ENCODE measurements at places on chromosomes 5 and 9.

DNA sequence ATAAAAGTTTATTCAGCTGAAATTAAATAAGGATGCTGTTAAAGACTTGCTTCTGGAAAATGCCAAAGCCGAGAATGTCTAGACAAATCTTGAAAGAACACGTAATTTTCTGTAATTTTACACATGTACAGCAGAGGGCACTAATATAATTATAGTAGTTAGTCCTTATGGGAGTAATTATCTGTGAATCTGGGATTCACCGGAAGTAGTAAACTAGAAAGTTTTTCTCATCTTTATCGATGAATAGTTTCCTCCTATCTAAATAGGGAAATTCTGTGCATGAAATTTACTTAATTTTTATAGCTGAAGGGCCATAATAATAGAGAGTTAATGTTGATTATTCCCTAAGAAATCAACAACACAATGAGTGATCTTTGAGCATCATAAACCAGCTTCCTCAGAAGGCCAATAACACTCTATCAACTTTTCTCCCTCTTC, 18.4 kb upstream of the CNTLN start:
- peak; percentile 33 for DNase-seq

DNA sequence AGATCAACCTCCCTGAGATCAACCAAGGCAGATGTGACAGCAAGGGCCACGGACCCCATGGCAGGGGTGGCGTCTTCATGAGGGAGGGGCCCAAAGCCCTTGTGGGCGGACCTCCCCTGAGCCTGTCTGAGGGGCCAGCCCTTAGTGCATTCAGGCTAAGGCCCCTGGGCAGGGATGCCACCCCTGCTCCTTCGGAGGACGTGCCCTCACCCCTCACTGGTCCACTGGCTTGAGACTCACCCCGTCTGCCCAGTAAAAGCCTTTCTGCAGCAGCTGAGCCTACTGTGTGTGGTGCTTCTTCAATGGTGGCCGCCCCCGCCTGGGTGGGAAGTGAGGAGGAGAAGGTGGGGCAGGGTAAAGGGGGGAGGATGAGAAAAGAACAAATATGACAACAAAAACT, 8.3 kb downstream of the GPX3 start:
- DNase-seq: no peak

DNA sequence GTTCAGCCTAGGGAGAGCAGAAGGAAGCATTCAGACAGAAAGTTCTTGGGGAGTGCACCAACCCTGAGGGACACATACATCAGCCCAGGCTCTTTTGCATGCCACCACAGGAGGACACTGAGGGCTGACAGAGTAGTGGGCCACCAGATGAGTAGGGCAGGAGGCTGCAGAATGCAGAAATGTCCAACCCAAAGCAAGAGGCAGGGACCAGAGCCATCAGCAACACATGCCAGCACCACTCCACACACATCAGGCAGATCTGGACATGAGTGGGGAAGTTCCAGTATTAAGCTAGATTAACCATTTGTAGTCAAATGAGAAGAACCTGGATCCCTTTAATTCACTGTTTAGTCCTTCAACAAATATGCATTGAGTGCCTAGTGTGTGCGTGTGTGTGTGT, 35.7 kb upstream of the OTULINL start:
- no peak for DNase-seq

DNA sequence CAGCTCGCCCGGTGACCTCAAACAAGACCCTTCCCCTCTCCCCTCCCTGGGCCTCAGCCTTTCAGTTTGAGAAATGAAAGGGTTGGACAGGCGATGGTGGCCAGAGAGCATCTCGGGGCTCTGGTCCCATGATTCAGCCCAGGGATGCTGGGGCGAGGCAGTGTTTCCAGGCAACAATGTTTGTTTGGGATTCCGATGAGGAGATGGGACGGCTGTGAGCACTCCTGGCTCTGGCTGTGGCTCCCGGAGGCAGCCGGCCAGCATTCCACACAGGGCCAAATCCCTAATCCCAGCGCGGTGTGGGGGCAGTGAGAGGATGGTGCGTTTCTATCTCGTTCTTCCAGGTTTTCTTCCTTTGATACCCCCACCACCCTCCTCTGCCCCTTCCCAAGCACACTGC, 66.0 kb downstream of the HMCN2 start:
- no peak for DNase-seq

- DNase-seq: no peak
Measured at GRCh38 chr5:59178071-59178470, 595.2 kb downstream of the RAB3C start.

- DNase-seq: no peak
Measured at GRCh38 chr5:58871648-58872242, 288.9 kb downstream of the RAB3C start.

GRCh38 chr5:143271431-143271830, 132.1 kb downstream of the NR3C1 start:
- DNase-seq: no peak

DNA sequence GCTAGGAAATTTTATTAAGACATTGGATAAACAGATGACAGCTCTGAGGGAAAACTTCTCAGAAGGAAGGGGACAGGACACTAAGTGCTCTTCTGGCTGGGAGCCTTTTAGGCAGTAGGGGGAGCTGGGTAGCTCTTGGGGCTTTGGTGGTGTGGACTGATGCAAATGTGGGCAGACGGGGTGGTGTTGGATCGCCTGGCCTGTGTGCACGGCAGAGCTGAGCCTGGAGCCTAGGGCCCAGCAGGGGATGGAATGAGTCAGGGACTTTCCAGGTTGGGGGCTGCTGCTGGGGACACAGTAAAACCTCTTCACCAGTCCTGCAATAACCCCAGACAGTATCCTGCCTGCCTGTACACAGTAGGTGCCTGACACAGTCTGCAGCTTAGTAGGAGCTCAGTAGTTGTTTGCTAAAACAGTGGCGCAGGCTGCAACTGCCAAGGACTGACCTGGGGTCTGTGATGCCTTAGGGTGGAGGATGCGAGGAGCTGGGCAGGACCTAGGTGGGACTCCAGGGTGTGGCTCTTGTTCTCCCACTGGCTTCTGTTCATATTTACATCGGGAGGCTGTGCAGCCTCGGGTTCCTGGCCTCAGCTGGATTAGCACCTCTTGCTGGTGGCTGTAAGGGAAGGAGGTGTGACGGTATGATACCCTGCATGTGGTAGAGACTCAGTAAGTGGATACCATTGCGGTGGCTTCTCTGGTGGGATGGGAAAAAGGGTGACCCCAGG, 83.8 kb downstream of the DAB2IP start:
- peak; percentile 64 for DNase-seq

- DNase-seq: peak; percentile 39
Measured at GRCh38 chr9:137166380-137167229, 3.2 kb downstream of the LRRC26 start.

- DNase-seq: peak; percentile 65
Measured at GRCh38 chr9:92138157-92138959, 23.1 kb upstream of the SPTLC1 start.

GRCh38 chr5:172420235-172420939, 33.9 kb downstream of the SH3PXD2B start:
- DNase-seq: peak; percentile 34

- no peak for DNase-seq
Measured at GRCh38 chr9:92608241-92608908, 61.6 kb downstream of the IPPK start.

- DNase-seq: no peak
Measured at GRCh38 chr9:108835831-108836230, 20.0 kb downstream of the ACTL7B start.

DNA sequence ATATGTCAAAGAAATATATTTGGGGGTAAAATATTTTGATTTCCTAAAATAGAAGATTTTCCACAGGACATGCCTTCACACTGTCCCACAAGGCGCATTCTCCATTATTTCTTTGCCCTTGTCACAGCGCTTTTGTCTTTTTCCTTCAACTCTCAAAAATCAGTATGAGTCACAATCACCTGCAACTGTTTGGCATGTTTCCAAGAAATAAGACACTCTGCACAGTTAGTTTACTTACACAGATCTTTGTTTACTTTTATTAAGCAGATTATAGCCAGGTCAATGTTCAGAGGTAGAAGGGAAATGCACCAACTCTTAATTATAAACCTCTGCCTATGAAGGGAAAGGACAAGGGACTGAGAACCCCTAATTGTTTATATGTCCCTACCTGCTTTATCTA, 9.5 kb downstream of the CEMIP2 start:
- no peak for DNase-seq

DNA sequence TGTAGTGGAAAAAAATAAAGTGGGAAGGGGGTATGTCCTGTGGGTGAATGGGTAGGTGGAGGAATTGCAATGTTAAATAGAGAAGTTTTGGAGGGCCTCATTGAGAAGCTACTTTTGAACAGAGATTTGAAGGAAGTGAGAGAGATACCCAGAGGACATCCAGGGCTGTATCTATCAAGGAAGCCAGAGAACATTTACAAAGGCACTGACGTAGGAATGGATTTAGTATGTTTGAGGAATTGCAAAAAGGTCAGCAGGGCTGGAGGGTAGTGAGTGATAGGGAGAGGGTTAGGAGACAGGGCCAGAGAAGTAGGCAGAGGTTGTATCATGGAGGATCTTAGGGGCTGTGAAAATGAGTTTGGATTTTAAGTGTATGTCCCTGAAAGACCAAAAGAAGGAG, 13.9 kb downstream of the PTTG1 start:
- no peak for DNase-seq

GRCh38 chr5:173916233-173916632, 28.1 kb downstream of the CPEB4 start:
- no peak for DNase-seq

GRCh38 chr9:120186276-120186675, 393.7 kb downstream of the CDK5RAP2 start:
- DNase-seq: no peak

DNA sequence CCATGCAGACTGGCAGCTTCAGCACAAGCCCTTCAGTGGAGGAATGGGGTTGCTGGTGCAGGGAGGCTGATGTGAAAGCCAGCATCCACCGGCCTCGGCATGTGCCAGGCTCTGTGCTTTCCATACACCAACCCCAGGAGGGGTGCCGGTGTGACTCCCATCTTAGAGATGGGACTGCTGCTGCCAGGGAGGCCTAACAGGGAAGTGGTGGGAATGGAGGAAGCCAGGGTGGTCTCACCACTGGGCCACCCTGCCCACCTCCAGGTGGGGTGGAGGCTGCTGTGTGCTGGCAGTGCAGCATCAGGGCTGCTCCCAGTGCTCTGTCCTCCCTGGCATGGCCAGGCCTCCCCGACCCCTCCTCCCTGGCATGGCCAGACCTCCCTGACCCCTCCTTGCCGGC, 32.8 kb upstream of the PITX1 start:
- no peak for DNase-seq

DNA sequence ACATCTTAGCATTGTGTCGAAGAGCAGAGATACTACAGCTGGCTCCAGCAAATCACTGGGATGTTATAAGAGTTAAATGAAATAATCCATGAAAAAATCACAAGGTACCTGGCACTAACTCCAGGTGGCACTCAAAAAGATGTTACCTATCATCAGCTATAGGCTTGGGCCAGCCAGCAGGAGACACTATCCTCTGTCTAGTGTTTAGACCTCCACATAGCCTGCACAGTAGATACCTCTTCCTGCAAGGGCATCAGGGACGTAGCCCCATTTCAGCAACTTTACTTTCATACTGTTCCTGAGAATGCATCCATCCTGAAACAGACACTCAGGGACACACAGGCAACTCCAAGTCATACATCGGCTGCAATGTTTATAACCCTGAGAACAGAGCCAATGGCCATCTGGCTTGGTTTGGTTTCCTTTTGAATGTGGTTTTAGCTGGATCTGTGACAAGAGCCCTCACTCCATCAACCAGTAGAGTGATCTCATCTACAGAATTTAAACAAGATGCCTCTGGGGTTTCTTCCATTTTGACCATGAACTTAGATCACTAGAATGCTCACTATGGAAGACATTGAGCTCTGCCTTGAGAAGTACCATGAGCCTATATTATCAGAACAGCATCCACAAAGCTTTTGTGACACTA, 69.9 kb downstream of the TLE1 start:
- no peak for DNase-seq

DNA sequence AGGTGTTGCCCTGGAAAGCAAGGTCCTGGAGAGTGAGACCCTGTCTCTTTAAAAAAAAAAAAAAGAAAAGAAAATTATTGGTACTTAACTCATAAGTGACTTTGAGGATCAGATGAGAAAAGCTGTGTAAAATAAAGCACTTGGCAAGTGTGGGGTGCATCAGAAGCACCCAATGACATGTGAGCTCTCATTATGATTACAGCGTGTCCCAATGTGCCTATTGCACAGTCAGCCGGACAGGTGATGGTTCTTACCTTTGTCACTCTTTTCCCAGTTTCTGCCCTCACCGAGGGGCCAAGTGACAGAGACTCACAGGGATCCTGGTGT, 40.4 kb upstream of the IL17B start:
- no peak for DNase-seq

DNA sequence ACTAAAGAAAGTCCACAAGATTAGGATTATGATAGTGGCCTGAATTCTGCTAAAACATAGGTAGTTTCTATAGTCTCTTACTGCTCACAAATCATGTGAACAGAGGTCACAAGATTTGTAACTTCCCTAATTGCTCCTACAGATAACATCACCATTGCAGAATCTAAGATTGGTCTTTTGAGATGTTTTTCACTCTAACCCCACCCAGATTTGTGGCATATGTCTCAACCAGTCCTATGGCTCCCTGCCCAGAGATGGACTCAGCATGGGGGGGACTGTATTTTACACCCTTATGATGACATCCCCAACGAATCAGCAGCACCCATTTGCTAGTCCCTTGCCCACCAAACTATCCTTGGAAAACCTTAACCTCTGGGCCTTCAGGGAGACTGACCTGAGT, 1046.2 kb downstream of the CDH12 start:
- DNase-seq: no peak

GRCh38 chr5:59829922-59830321, 63.6 kb downstream of the PDE4D start:
- DNase-seq: no peak

DNA sequence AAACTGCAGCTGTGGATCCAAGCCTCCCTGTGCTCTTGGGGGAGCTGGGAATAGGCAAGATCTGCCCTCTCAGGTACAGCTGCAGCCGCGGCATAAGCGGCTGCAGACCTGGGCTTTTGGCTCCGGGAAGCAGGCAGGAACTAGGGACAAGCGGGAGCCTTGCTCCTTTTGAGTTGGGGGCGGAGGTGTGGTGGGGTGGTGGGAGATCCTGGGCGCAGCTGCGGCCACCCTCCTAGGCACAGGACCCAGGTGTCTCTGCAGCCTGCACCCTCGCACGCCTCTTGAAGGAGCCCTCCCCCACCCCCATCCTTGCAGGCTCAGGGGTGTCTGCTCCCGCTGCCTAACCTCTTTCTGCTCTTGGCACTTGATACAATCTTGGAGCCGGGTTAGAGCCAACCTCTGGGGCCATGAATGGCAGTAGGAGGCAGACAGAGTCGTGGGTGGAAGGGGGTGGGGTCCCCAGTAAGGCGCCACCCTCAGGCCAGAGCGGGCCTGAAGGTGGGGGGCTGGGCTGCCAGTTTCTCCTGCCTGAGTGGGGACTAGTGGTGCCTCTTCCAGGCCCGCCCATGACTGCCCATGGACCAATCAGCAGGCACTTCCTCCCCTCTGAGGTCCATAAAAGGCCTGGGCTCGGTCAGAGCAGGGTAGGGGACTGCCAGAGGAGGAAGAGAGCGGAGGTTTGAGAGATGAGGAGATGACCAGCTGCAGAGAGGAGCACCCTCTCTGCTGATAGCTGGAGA, 267.6 kb upstream of the TNC start:
- DNase-seq: no peak

- DNase-seq: no peak
Measured at GRCh38 chr9:107667231-107668070, 177.9 kb upstream of the KLF4 start.

Data from GM20000 (cell line).